ENCODE measurements at places on chromosomes 1 and 21. TPM values are rescaled to one million over a fixed set of nuclear protein-coding genes. Genes with fewer than 3 reads are reported as not detected.

KCNQ4 gene
- 0.27 TPM for total RNA-seq

PLCH2 gene
- 0.24 TPM for total RNA-seq

SIM2 gene
- total RNA-seq: 6.7 TPM

PTP4A2 gene
- total RNA-seq: 168 TPM

ESRRG gene
- not detected for total RNA-seq

LCE2A gene
- total RNA-seq: not detected

ICOSLG gene
- 4.2 TPM for total RNA-seq

DAB1 gene
- not detected for total RNA-seq

MARK1 gene
- 0.32 TPM for total RNA-seq

IL6R gene
- 29.3 TPM for total RNA-seq

ITLN2 gene
- total RNA-seq: 0.96 TPM

Data from A549 treated with Hydrocortisone at 1 μM for 4 hours (cell line).